ENCODE measurements at places on chromosomes 16 and 17. TPM values are rescaled to one million over a fixed set of nuclear protein-coding genes. Genes with fewer than 3 reads are reported as not detected.

DNA sequence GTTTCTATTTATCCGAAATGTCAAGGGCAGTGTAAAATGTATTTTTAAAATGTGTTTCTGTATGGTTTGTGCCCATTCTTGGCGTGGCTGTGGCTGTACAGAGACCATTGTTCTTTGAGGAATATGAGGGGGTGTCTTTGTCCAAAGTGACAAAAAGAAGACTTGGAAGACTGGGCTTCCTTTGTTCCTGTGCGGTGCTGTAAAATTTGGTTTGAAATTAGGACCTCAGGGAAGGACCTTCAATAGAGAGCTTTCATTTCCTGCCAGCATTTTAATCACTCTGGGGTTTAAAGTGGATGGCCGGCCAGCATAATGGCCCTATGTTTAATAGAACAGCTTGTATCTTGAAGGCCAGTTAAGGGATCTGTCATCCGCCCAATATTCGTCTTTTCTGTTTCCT lies 190.1 kb upstream of the TBX2 start:
- DNase-seq, result no peak
- no peak overlapping the region for H3K27ac ChIP-seq
- no peak overlapping the region for H3K4me3 ChIP-seq
- no peaks in the 10 kb centered on the region for H3K36me3 ChIP-seq

- H3K4me3 ChIP-seq, result no peak overlapping the region
- H3K36me3 ChIP-seq, result no peaks in the 10 kb centered on the region
- H3K4me1 ChIP-seq, result no peaks in the 10 kb centered on the region
- no peak for DNase-seq
- H3K27me3 ChIP-seq, result no peaks in the 10 kb centered on the region
Measured at GRCh38 chr16:28987170-28987853, 2.5 kb downstream of the LAT start.

- H3K27ac ChIP-seq, result no peak overlapping the region
- H3K4me1 ChIP-seq, result no peaks in the 10 kb centered on the region
- H3K4me3 ChIP-seq, result no peak overlapping the region
- no peaks in the 10 kb centered on the region for H3K27me3 ChIP-seq
- peak; percentile 62 for DNase-seq
- no peaks in the 10 kb centered on the region for H3K36me3 ChIP-seq
Measured at GRCh38 chr16:27639561-27640276, 89.8 kb downstream of the KATNIP start.

- no peaks in the 10 kb centered on the region for H3K27me3 ChIP-seq
- peaks cover 1% of the 10 kb centered on the region for H3K4me1 ChIP-seq
- DNase-seq, result peak; percentile 84
- no peak overlapping the region for H3K4me3 ChIP-seq
Measured at GRCh38 chr17:61551255-61551742, 39.7 kb downstream of the NACA2 start.

DNA sequence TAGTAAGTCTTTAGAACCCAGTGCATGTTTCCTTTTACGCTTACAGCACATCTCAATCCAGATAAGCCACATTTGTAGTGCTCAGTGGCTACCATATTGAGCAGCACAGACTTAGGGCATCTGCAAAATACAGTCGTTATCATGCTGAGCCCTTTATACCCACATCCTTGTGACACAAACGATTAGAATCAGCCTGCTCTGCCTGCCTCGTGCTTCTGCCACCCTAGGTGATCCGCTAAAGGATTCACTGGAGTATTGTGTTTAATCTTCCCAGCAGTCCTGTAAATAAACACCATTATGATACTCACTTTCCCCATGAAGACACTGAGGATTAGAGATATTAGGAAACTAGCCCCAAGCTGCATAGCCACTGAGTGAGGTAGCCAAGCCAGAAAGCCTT lies 51.3 kb upstream of the FA2H start:
- H3K36me3 ChIP-seq, result no peaks in the 10 kb centered on the region
- no peak overlapping the region for H3K4me3 ChIP-seq
- no peaks in the 10 kb centered on the region for H3K4me1 ChIP-seq

DNA sequence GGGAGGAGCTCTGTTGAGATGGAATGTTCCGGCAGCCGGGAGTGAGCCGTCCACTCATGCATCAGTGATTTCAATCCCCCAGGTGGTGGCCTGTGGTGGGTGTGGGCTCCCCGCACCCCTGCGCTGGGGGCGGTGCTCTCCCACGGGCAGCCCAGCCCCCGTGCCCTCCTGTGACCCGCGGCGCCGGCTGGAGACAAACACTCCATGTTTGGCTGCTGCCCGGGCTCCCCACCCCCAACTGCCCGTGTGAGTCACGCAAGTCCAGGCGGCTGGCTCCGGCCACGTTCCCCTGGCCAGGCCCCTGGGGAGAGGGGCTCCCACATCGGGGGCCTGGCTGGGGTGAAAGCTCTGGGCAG lies 29.4 kb downstream of the CACNA1H start:
- peaks cover 10% of the 10 kb centered on the region for H3K4me1 ChIP-seq
- H3K27me3 ChIP-seq, result no peaks in the 10 kb centered on the region
- peak overlapping the region; percentile 32 for H3K4me3 ChIP-seq
- H3K36me3 ChIP-seq, result no peaks in the 10 kb centered on the region
- no peak overlapping the region for H3K27ac ChIP-seq

The STAC2 gene
- not detected for total RNA-seq

All from PC-3 (cell line).